ENCODE measurements at places on chromosomes 2 and 18.
A peak's percentile ranks its signal among the peaks of the same experiment; 100 is the strongest.

DNA sequence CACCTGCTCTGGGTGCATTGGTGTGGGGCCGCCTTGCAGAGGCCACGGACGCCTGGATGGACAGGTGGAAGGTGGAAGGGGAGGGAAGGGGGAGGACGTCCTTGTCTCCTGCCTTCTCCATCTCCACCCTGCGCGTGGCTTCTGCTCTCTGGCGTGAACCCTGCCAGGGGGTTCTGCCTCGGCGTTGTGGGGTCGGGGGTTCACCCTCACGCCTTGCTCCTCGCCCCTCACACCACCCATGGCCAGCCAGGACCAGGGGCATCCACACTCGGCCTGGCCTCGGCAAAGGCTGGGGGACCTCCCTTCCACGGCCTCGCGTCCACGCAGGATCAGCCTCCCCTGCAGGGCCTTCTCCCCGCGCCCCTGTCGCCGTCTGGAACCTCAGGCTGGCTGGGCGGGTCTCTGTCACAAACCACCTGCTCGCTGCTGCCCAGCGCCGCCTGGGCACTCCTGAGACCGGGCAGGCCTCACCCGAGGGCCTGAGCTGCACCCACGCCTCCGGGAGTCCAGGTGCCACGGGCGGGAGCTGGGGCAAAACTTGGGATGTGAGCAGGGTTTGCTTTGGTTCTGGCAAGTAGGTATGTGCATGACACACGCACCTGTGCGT, 655.9 kb downstream of the GALR1 start:
- DNase-seq, result no peak

- no peak for DNase-seq
Observed at GRCh38 chr2:200025717-200026116, 70.3 kb downstream of the MAIP1 start.

DNA sequence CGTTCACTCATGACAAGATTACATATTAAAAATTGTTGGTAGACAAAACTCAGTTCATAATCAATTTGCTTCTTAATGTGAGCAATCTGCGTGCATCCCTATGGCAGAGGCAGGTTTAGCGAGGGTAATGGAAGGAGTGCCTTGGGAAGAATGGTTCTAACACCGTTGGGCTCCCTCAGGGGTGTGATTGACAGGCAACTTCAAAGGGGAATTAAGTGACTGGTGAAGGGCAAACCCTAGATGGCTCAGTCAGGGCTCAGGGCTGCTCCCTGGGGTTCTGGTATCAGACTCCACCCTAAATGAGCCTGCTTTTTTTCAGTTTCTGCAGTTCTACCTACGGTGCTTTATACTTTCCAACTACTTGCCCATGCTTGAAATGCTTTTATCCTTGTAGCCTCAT, 419.5 kb upstream of the CELF4 start:
- no peak for DNase-seq

GRCh38 chr2:54076586-54076985, 38.8 kb upstream of the ACYP2 start:
- DNase-seq, result no peak

DNA sequence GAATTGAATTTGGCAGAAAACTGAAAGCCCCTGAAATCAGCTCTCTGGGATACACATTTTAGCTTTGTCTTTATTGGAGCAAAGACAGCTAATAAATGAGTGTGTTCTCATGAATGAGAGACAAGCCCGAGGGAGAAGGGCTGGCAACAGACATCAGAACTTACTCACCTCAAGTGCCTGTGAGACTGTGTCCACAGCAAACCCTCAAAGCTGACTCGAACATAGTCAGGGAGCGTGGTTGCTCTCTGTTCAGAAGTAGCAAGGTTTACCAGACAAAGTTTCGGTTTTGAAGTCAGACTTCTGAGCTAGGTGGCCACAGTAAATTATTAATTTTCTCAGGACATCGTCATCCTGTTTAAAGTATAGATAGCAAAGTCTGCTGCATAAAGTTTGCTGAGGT, 207.9 kb downstream of the CMPK2 start:
- no peak for DNase-seq

GRCh38 chr18:79393635-79394533, 1.8 kb upstream of the NFATC1 start:
- DNase-seq, result peak; percentile 78

DNA sequence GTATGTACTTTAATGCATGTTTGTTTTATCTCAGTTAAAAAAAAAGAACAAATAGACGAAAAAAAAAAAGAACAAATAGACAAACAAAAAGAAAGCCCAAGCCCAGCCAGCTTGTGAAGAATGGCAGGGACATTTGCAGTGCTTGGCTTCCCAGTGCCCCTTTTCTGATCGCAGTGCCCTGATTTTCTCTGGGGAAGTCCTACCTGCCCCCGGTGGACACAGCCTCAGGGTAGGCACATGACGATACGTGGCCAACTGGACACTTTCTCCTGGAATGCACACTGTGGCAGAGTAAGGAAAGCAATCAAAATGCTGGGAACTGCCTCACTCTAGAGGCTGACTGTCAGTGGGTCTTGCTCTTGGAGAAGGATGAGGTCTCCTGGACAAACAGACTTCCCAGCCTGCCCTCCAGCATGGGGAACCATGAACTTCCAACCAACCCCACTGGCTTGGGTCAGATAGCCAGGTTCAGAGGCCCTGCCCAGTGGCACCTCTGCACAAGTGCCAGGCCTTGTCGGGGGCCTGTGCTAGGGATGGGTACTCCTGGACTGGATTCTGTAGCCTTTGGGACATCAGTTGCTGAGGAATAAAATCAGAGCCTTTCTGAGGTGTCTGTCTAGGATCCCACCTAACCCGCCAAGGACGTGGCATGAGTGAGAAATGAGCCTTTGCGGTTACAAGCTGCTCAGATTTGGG, 76.7 kb downstream of the INHBB start:
- no peak for DNase-seq

DNA sequence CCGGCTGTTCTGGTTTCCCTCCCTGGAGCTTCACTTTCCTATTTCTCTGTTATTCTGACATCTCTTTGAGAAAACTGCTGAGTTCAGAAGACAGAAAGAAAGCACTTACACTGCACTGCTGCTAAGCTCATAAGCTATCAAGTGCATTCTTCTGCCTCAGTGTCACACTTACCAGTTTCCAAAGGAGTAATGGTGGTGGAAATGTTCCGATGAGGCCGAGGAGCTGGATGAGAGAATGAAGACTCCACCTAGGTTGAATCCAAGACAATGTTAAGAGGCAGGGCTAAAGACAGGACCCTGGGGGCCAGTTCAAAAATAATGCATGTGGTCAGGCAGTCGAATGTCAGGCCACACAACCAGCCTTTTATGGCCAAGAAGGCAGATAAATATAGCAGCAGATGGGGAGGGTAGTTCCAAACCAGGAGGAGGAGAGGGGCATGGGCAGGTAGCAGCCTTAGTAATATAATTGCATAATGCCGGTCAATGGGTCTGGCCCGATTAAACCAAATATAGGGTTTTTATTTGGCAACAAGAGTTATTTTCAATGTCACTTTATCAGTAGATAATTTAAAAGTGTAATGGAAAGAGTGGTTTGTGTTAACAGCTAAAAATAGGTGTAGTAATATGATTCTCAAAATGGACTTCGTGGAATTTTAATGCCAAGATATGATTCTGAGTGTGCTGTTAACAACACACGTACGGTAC, at the start of gene MYOM1:
Gene MYOM1 (minus strand): TSS at position 338 of the 705 bp plus-strand sequence. CDS start 4,745 bp downstream, outside the sequence.
- no peak for DNase-seq

- peak; percentile 52 for DNase-seq
Observed at GRCh38 chr2:113233593-113234550, 44.8 kb downstream of the PAX8 start.

DNA sequence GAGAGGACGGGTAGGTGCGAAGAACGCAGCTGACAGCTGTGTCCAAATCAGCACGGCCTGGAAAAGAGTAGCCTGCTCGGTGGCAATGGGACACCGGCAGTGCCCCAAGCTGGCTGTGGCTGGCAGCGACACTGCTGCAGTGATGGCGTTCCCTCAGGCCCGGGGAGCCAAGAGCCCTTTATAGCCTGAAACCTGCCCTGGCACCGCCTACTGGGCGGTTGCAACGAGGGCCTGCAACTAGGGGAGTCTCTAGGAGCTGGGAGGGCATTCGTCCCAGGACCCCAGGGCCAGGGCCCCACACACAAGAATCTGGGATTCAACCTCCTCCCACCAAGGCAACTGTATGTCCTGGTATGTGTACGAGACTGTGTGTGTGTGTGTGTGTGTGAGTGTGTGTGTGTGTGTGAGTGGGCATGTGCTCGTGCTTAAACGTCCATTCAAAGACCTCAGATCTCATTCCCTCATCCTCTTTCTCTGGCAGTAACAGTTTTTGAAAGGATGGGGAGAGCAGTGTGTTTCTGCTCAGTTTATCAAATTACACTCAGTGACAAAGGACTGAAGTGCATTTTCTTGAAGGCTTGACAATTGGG, 6.8 kb upstream of the CYP26B1 start:
- DNase-seq, result no peak

DNA sequence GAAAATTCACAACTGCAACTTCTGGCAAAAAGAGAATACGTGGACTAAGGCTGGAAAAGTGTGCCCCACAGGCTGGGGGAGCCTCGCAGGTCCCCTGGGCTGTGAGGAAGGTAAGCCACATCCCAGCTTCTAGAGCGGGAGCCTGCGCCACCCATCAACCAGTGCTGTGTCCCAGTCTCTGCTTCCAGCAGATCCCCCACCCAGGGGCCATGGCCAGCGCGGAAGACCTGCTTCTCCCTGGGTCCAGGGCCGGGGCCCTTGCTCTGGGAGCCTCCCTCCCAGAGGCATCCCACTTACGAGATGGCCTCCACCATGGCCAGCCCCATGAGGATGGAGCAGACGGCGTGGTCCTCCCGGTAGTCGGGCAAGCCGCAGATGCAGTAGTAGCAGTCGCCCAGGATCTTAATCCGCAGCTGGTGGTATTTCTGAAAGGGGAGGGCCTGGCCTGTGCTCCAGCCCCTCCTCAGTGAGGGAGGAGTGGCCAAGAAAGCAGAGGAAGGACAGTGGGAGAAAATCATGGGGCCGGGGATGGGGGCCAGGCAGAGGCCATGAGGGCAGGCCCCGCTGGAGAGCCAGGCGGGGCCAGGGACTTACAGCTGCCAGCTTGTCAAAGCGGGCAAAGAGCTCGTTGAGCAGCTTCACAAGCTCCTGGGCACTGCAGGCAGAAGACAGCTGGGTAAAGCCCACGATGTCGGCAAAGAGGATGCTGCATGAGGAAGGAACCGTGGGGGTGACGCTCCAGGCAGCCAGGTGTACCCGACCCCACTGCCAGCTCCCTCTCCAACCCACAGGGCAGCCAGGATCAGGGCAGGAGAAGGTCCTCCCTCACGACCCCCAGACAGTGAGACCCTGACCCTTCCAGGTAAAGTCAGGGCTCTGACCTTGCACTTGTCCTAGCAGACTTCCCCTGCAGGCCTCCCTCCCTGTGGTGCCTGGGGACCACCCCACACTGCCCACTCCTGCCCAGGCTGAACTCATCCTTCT, 48.0 kb downstream of the CENPO start:
- no peak for DNase-seq

- no peak for DNase-seq
Observed at GRCh38 chr2:241910604-241911520, 41.3 kb downstream of the RTP5 start.

- no peak for DNase-seq
Observed at GRCh38 chr2:23513872-23514793, 129.2 kb downstream of the KLHL29 start.

- peak; percentile 80 for DNase-seq
Observed at GRCh38 chr2:85445316-85446295, 27.1 kb downstream of the SH2D6 start.

GRCh38 chr2:100882645-100883613, 63.0 kb downstream of the NPAS2 start:
- peak; percentile 29 for DNase-seq

GRCh38 chr2:222064286-222064685, 234.5 kb downstream of the PAX3 start:
- no peak for DNase-seq

GRCh38 chr2:230457073-230457768, 41.2 kb downstream of the SP100 start:
- DNase-seq, result no peak

DNA sequence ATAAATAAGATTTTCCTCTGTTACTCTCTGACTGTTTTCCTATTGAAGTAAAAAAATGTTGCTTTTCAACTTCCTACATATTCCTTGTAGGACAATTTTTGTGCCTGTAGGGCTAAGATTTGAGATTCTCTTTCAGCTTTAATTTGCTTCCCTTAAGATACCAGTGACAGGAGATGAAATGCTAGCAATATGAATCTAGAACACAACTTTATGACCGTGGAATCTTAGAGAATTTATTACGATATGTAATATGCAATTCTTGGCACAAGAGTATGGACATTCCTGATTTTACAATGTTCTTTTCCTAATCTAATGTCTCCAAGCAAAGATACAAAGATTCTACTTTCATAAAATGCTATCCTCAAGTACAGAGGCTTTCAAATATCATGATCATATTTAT, 180.9 kb downstream of the KCNE4 start:
- no peak for DNase-seq

DNA sequence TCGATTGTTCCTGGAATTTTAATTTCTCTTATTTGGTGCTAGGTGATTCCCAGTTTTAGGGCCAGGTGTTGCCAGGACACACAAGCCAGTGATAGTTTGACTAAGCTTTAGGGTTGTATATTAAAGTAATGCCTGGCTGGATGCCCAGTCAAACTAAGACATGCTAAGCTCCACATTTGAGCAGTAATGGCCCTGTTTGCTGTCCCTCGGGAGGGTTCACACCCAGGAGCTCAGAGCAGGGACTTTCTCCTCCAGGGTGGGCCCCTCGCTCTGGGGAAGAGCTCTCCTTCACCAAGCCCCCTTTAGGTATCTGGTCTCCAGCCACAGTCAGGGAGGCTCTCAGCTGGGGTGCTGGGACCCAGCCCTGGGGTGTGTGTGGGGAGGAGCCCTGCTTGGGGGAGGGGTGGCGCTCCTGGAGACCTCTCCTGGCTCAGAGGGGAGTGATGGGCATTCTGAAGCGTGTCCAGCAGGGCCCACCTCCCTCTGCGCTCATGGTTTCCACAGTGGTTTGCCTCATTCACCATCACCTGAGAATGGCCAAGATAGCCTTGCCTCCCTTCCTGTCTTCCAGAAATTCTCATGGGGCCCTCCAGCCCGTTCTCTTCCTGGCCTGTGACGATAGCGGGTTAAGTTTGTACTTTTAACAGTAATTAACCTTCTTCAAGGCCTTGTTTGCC, 31.7 kb downstream of the INPP4A start:
- no peak for DNase-seq

GRCh38 chr2:195304310-195304709, 352.7 kb upstream of the SLC39A10 start:
- DNase-seq, result peak; percentile 13

DNA sequence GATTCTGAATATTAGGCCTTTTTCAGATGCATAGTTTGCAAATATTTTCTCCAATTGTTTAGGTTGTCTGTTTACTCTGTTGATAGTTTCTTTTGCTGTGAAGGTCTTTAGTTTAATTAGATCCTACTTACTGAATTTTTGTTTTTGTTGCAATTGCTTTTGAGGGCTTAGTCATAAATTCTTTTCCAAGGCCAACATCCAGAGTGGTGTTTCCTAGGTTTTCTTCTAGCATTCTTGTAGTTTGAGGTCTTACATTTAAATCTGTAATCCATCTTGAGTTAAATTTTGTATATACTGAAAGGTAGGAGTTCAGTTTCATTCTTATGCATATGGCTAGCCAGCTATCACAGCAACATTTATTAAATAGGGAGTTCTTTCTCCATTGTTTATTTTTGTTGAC, 404.8 kb downstream of the LNPK start:
- peak; percentile 29 for DNase-seq

Data from EL (cell line).